ENCODE measurements at places on chromosomes 12 and 14. TPM values are rescaled to one million over a fixed set of nuclear protein-coding genes. Genes with fewer than 3 reads are reported as not detected.

DNA sequence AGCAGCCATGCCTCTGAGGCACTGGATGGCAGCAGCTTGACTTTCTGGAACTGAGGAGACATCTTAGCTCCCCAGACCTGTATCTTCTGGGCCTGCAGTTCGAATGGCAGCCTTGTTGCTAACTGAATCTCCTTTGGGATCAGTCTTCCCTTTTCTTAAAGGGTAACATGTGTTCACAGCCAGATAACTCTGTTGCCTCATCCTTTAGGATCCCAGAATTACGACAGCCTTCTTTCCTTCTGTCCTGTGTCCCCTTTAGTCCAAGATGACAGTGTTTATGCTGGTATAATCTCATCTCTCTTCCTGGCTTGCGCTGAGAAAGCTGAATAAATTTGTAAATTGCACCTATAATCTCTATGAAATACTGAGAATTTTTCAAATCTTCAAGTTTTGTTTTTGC is 9.1 kb upstream of the ERC1 start:
- DNase-seq: no peak

The RNASE1 gene
- total RNA-seq: 1,558 TPM

The ACOT6 gene
- total RNA-seq: not detected

DNA sequence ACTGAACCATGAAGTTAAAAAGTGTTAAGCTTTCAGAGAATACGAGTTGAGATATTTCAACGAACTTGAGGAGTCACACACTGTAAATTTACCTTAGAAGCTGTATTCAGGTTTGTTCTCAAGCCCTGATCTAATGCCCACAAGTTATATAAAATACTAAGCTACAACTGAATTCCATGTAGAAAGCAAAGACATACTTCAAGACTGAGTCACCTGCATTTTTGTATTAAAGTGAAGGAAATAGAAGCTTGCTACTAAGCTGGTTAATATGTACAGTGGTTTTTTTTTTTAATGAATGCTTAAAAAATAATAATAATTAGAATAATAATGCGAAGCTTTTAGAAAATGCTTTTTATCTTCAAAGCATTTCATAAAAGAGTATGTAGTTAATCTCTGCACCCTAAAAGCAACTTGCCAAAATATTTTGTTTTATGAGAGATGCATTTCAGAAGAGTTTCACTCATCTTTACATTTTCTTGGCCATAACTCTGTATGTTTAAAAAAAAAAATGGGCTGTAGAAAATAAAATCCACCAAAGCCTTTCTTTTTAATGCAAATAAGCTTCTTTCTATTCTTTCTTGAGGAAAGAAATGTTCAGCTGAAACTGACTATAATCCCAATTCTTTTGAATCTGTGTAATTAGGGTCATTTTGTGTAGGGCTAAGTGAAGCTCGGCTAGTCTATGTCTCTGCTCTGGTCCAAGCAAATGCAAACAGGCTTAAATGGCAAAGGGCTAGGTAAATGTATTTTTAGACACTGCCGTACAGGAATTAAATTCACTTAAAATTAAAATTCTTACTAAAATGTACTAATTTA is 1047.5 kb upstream of the FLRT2 start:
- DNase-seq: no peak

DNA sequence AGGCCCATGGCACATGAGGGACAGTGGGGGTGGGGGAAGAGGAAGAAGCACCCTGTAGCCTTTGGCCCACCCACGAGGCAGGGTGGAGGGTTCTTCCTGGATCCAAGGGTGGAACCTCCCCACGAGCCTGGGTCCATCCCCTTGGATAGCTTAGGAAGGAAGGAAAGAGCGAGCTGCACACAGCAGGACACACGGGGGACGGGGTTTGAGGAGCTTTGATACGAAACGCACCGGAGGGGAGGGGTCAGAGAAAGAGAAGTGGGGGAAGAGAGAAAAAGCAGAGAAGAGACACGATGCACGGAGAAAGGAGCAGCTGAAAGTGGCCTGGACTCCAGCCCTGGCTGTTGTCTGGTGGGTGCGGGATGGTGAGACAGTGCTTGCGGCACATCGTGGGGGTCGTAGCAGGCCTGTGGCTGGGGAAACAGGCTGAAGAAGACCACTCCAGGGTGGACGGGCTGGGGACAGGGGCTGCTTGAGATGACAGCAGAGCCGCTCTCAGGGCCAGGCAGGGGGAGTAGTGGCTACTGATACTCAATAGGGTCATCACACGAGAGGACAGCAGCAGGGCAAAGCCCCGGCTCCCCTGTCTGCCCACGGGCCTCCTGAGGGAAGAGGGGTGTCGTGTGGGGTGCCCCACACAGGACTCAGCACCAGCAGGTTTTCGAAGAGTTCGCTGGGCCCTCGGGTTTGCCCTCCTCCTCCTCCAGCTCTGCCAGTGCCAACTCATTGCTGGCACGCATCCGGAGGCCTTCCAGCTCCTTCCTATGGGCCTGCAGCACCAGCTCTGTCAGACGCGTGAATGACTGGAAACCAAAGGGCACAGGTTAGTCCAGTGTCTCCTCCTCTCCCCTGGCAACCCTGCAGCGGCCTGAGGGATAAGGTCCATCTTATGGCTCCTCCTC is 5.4 kb upstream of the GPX2 start:
- peak; percentile 37 for DNase-seq

The NFE2 gene
- total RNA-seq: 16.8 TPM

DNA sequence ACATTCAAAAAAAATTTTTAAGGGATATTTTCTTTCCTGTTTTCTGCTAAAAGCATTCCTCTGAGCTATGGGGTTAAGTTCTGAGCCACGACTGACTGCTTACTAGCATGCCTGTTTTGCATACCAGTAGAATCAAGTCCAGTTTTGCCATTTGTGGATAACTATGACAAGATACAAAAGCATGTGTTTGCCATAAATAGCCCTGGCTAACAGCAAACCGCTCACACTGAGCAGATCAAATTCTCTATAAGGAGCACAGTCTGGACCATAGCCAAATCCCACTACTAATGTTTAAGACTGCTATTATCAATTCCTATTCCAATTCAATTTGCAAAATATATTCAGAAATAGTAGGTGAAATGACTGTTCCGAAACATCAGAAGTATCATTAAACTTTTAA is 3.2 kb downstream of the CFL2 start:
- no peak for DNase-seq

DNA sequence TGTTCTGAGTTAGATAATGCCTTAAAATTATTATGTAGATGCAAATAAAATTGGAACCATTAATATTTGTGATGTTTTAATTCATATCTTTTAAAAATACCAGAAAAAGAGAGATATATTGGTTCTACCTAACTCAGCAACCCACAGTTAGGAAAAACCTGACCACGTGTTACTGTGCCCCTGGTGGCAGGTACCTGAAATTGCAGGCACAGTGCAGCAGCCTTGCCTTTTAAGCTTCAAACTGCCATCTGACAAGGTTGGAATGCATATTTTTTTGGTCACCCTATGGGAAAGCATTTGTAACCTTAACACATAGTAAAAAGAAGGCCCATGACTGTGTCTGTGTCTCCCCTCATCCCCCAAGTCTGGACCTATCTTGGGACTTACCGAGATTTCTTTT is 109.4 kb upstream of the NOS1 start:
- DNase-seq: no peak

The GPD1 gene
- 73.1 TPM for total RNA-seq

- DNase-seq: peak; percentile 77
Observed at GRCh38 chr12:132245521-132246101, 83.8 kb downstream of the GALNT9 start.

- peak; percentile 78 for DNase-seq
Observed at GRCh38 chr12:11730299-11731041, 81.0 kb downstream of the ETV6 start.

Measured in upper lobe of left lung (tissue), 6 donors.